ENCODE measurements at places on chromosomes 6 and 20.

- no peak for DNase-seq
These were observed 234.7 kb downstream of the BTBD9 start for GRCh38 chr6:38404900-38405556.

GRCh38 chr20:58665606-58666005 is 14.5 kb downstream of the STX16 start:
- DNase-seq: no peak

DNA sequence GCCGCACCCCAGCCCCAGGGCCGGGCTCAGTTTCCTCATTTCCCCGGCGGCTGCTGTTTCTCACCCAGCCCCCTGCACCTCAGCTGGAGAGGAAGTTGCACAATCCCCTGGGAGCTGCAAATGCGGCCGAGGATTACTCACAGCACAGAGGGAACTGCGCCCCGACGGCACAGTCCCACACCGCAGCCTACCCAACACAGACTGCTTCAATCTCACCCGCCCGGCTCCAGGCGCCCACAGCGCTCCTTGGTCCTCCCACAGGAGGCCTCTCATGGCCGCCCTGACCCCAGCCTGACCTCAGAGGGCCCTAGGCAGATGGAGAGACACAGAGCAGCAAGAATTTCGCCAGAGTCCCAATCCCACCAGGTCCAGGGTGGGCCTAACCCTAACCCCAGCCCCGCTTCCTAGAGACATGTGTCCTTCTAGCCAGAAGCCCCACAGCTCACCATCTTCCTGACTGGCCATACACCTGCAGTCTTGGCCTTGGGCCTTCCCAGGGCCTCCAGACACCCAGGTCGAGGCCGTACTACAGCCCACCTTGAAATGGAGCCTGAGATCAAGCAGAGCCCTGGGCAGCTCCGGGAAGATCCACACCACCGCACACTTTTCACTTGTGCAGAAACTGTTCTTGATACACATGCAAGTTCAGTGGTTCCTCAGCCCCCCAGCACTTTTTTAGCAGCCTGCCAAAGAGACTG is 11.7 kb downstream of the TFEB start:
- peak; percentile 26 for DNase-seq

GRCh38 chr6:132998418-132998817 is 184.0 kb downstream of the RPS12 start:
- DNase-seq: no peak

GRCh38 chr6:119961450-119961849 is 611.9 kb upstream of the MAN1A1 start:
- DNase-seq: no peak
